ENCODE measurements at places on chromosomes 4 and X.

GRCh38 chr4:6902318-6903042 is 7.1 kb upstream of the TBC1D14 start:
- no peak for DNase-seq
- peaks cover 3% of the 10 kb centered on the region for H3K27me3 ChIP-seq
- no peaks in the 10 kb centered on the region for H3K36me3 ChIP-seq
- no peak overlapping the region for H3K27ac ChIP-seq

GRCh38 chr4:108342325-108342970 is 173.7 kb upstream of the LEF1 start:
- no peak overlapping the region for H3K4me3 ChIP-seq
- H3K4me1 ChIP-seq: peaks cover 30% of the 10 kb centered on the region
- DNase-seq: no peak
- no peaks in the 10 kb centered on the region for H3K36me3 ChIP-seq
- no peak overlapping the region for H3K27ac ChIP-seq

DNA sequence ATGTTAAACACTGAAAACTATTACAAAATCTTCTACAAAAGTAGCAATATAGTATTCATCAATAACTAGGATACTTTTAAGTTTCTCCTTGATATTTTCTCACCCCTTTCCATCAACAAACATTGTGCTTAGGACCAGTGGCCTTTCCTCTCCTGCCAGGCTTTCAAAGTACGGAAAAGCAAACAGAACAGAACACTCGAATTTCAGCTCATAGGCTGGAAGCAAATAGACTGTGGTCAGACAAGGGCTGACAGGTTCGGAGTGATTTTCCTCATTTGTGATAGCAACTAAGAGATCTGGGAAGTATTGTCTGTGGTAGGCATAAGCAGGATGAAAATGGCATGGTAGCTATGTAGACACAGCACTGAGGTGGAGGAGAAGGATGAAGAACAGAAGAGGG is 68.6 kb upstream of the SORBS2 start:
- peaks cover 5% of the 10 kb centered on the region for H3K4me1 ChIP-seq
- no peaks in the 10 kb centered on the region for H3K36me3 ChIP-seq
- no peak for DNase-seq

GRCh38 chr4:8435656-8436121 is 4.8 kb downstream of the ACOX3 start:
- H3K27ac ChIP-seq: peak overlapping the region; percentile 68
- H3K27me3 ChIP-seq: no peaks in the 10 kb centered on the region
- DNase-seq: no peak
- peaks cover 5% of the 10 kb centered on the region for H3K36me3 ChIP-seq

DNA sequence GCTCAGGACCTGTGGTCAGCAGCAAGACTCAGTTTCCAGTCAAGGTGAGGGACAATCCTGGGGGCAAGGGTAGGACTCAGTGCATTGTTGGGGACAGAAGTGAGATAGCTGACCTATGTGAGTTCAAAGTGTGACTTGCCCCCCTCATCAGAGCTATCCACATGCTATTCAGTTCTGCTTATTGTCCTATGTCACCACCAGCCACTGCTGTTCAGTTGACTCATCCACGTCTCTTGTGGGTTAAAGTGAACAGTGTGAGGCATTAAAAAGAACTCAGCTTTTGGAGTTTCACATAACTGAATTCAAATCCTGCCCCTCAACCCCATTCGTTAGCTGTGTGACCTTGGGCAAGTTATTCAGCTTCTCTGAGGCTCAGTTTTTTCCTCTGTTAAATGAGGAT is 4.4 kb upstream of the APLN start:
- peaks cover 12% of the 10 kb centered on the region for H3K27me3 ChIP-seq
- DNase-seq: no peak
- H3K4me3 ChIP-seq: no peak overlapping the region
- no peak overlapping the region for H3K27ac ChIP-seq

DNA sequence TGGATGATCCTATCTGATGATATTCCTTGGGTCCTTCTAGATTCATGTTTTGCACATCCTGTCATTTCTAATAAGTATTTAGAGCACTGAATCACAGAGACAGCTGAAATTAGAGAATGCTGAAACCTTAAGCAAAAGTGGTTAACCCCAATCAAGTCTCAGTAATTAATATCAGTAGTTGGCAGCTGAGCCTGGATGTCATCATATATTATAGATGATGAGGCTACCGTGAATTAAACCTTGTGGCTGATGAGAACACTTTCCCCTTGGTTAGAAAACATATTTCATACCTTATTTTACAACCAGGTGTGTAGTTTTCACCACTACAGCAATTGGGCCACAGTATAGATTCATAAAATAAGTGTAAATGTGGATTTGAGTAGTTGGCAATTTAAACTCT is 499.0 kb downstream of the PDGFC start:
- no peaks in the 10 kb centered on the region for H3K27me3 ChIP-seq
- no peaks in the 10 kb centered on the region for H3K4me1 ChIP-seq
- no peak overlapping the region for H3K27ac ChIP-seq
- no peaks in the 10 kb centered on the region for H3K36me3 ChIP-seq
- H3K4me3 ChIP-seq: no peak overlapping the region

DNA sequence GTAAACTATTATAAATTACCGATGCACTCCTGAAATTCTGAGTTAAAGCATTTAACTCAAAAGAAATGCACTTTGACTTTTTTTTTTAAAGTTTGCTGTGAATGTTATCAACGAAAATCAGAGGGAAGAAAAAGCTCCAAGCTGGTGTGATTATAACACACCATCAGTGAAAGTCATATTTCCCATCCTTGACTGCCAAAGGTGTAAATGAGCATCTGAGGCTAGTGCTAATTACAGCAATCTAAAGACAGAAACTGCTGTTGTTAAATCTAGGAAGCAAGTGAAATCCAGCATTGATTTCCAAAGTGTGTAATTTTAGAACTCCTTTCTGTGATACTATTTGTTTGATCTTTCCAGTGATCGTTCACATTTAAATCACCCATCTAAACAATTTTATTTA is 1538.8 kb downstream of the TECRL start:
- no peaks in the 10 kb centered on the region for H3K27me3 ChIP-seq
- no peak overlapping the region for H3K4me3 ChIP-seq
- H3K4me1 ChIP-seq: no peaks in the 10 kb centered on the region
- no peaks in the 10 kb centered on the region for H3K36me3 ChIP-seq

- peaks cover 25% of the 10 kb centered on the region for H3K36me3 ChIP-seq
- H3K27ac ChIP-seq: no peak overlapping the region
- H3K4me3 ChIP-seq: no peak overlapping the region
- no peak for DNase-seq
- H3K27me3 ChIP-seq: no peaks in the 10 kb centered on the region
- H3K4me1 ChIP-seq: peaks cover 6% of the 10 kb centered on the region
Observed at GRCh38 chr4:55352726-55353125, 6.7 kb downstream of the SRD5A3 start.

DNA sequence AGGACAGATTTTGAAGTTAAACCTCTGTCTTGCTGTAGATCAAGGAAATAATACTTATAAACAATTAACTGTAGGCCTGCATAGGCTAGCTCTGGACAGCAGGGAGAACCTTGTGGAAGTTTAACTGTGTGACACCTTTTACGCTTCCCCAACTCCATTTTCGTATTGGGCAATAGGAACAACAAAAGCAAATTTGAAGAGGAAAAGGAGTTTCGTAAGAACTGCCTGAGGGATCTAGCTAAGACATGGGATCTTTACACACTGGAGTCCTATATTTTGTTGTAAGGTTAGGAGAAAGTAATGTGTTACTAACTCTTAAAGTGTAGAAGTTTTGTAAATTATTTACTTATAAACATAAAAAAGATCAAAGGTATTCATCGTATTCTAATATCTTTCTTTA is 324.9 kb upstream of the CASK start:
- H3K4me3 ChIP-seq: no peak overlapping the region
- H3K27me3 ChIP-seq: no peaks in the 10 kb centered on the region
- H3K36me3 ChIP-seq: no peaks in the 10 kb centered on the region
- H3K27ac ChIP-seq: peak overlapping the region; percentile 83

- no peak for DNase-seq
- H3K27me3 ChIP-seq: no peaks in the 10 kb centered on the region
- H3K27ac ChIP-seq: no peak overlapping the region
- H3K4me1 ChIP-seq: peaks cover 29% of the 10 kb centered on the region
- peak overlapping the region; percentile 52 for H3K4me3 ChIP-seq
Observed at GRCh38 chr4:118281611-118282442, 71.0 kb downstream of the PRSS12 start.

DNA sequence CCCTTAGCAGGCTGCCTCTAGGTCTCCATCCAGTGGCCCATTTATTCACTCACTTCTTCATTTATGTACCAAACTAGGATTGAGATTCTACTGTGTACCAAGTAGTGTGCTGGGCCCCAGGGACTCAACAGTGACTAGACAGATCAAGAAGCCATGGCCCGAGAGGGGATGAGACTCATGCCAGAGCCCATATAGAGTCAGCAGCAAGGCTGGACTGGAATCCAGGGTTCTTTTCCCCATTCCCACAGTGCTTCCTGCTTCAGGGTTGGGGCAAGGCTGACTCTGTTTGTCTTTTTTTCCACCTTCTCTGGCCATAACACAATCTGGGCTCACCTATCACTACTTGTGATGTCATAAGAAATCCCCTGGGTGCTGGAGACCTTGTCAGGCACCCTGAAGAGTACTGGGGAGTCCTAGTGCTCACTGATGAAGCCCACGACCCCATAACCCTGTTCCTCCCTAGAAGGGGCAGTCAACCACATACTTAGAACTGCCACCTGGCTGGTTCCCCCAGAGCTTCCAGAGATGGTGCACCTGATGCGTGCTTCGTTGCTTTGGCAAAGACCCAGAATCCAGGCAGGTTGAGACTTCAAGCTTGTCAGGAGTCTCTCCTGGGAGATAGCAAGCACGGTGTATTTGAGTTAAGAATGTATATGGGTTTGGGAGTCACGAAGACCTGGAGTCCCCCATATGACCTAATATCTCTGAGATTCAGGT is 6.2 kb downstream of the RTL5 start:
- no peak overlapping the region for H3K4me3 ChIP-seq
- H3K27ac ChIP-seq: no peak overlapping the region
- DNase-seq: no peak
- peaks cover 25% of the 10 kb centered on the region for H3K4me1 ChIP-seq

DNA sequence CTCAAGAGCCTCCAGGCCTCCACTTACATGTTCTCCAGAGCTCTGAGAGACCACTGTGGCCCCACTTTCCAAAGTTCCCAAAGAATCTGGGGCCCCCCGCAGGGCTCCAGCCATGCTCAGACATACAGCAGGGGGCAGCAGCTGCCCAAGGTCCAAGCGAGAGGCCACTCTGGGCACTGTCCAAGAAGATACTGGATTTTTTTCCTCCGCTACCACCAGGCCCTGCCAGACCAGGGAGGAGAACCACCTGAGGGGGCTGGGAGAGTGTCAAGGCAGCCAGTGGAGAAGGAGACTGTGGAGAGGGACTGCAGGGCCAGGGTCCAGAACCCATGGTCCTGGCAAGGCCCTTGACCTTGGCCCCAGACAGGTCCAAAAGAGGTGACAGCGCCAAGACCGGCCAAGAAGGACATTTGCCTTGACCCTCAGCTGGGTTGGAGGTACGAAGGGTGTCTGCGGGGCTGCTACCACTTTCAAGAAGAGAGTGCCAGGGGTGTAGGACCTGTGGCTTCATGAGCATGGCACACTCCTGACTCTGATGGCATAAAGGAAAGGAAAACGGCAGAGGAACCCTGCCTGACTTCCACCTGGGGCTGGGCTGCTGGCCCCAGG is 5.3 kb downstream of the EMD start:
- no peaks in the 10 kb centered on the region for H3K27me3 ChIP-seq
- no peak overlapping the region for H3K27ac ChIP-seq
- no peak overlapping the region for H3K4me3 ChIP-seq

GRCh38 chr4:110484767-110485166 is 8.8 kb downstream of the ENPEP start:
- H3K36me3 ChIP-seq: no peaks in the 10 kb centered on the region
- DNase-seq: no peak
- H3K27ac ChIP-seq: no peak overlapping the region
- H3K4me3 ChIP-seq: peak overlapping the region; percentile 12
- H3K27me3 ChIP-seq: no peaks in the 10 kb centered on the region

- no peaks in the 10 kb centered on the region for H3K4me1 ChIP-seq
- H3K27me3 ChIP-seq: no peaks in the 10 kb centered on the region
- no peak for DNase-seq
- H3K36me3 ChIP-seq: no peaks in the 10 kb centered on the region
- no peak overlapping the region for H3K4me3 ChIP-seq
Observed at GRCh38 chrX:13142891-13143290, 98.5 kb upstream of the FAM9C start.

GRCh38 chr4:98283219-98284189 is 22.3 kb downstream of the RAP1GDS1 start:
- H3K36me3 ChIP-seq: no peaks in the 10 kb centered on the region
- H3K27ac ChIP-seq: no peak overlapping the region
- no peaks in the 10 kb centered on the region for H3K27me3 ChIP-seq
- peaks cover 11% of the 10 kb centered on the region for H3K4me1 ChIP-seq
- no peak for DNase-seq

DNA sequence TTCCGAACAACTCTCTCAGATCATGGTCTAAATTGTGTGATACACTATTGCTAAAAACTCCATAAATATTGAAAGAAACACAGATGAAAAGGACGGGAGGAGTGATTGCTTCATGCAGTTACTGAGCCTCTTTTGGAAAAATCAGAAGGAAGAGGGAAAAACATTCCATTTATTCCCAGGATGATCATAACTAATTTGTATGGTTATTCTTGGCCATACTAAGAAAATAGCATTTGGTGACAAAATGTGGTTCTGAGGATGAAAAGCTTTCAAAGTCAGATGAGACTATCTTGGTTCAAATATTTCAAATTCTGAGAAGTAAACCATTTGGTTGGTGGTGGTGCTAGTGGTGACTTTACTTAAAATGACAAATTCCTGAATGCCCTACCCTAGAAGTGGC is 305.4 kb upstream of the LDB2 start:
- peaks cover 6% of the 10 kb centered on the region for H3K27me3 ChIP-seq
- H3K27ac ChIP-seq: no peak overlapping the region
- no peaks in the 10 kb centered on the region for H3K36me3 ChIP-seq
- DNase-seq: no peak
- H3K4me1 ChIP-seq: no peaks in the 10 kb centered on the region
- no peak overlapping the region for H3K4me3 ChIP-seq

DNA sequence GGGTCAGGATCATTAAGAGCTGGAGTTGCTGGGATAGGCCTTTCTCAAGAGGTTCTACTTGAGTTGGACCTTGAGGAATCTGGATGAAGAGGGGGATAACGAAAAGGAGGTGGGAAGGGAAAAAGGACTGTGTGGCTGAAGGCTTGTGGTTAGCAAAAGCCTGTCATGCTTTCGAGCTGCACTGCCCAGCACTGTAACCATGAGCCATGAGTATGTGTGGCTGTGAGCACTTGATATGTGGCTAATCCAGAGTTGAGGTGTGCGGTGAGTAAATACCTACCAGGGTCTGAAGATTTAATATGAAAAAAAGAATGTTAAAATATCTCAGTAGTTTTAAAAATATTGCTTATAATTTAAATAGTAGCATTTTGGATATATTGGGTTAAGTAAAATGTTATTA is 11.4 kb downstream of the TMEM165 start:
- H3K27ac ChIP-seq: no peak overlapping the region
- H3K4me1 ChIP-seq: peaks cover 12% of the 10 kb centered on the region
- DNase-seq: no peak
- H3K36me3 ChIP-seq: peaks cover 37% of the 10 kb centered on the region
